ENCODE measurements at places on chromosomes 4 and X.

DNA sequence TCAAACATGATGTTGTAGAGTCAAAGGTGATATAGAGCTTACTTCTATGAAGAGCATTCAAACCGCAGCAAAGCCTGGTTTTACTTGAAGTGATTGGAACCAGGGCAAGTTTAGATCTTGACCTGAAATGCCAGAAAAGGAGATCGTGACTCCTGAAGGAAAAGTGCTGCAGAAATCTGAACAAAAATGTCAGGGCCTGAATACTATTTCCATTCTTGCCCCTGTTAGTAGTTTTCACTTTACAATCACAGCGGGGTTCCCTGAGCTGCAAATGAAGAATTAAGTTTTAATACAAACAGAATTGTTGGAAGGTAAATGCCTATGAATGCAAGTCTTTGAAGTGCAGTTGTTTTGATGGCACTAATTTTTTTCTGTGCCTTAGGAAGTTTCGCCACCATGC is 4.1 kb downstream of the SLIT2 start:
- no peak for DNase-seq

GRCh38 chr4:104494822-104495559 is at the start of gene CXXC4:
Gene CXXC4, minus strand, starts transcription at chr4:104494894. Its CDS starts 3,092 bp downstream, at chr4:104491802.
- no peak for DNase-seq

- DNase-seq, result no peak
Measured at GRCh38 chrX:100407147-100407783, 2.8 kb downstream of the PCDH19 start.

- DNase-seq, result no peak
Measured at GRCh38 chr4:60002603-60003337, 1197.4 kb upstream of the ADGRL3 start.

DNA sequence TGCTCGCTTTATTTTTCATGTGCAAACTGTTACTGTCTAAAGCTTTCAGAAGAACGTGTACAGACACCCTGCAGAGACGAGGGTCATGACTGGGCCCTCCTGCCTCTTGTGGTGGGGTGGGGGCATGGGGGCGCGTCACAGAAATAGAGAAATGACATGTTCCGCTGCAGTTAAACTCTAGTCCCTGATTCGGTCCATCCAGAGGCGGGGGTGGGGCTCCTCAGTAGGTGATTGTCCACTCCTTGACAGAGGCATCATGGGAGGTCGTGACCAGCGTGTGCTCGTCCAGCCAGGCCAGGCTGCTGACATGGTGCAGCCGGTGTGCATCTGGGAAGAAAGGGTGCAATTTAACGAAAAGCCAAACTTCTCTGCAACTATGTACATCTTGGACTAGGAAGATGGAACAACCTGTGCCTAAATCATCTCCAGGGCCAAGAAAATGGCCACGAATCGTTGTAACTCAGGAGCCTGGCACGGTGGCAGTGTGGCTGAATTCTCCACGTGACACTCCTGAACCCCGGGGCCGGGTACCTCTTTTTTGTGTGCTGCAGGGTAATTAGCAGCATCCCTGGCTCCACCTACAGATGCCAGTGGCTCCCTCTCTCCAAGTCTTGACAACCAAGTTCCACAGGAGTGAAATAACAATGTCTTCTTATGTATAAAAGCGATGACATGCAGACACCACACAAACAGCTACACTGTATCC is 41.3 kb downstream of the WDR1 start:
- DNase-seq, result no peak

DNA sequence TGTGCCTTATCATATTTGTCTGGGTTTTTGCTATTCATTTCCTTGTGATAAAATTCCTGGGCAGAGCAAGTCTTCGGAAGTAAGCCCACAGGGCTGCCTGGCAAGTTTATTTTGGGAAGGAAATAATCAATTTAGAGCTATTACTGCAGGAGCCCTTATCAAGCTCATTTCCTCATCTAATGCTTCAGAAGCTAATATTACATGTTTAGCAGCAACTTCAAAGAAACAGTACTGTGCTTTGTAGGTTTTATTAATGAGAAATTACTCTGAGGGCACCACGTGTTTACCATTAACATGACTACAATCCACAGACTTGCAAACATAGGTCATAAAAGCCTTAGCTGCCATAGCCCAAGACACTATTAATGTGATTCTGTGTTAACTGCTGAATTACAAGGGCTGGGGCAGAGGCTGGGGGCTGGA is 540.0 kb downstream of the SPRY1 start:
- no peak for DNase-seq

- no peak for DNase-seq
Measured at GRCh38 chr4:181908168-181908567, 335.0 kb upstream of the TENM3 start.

DNA sequence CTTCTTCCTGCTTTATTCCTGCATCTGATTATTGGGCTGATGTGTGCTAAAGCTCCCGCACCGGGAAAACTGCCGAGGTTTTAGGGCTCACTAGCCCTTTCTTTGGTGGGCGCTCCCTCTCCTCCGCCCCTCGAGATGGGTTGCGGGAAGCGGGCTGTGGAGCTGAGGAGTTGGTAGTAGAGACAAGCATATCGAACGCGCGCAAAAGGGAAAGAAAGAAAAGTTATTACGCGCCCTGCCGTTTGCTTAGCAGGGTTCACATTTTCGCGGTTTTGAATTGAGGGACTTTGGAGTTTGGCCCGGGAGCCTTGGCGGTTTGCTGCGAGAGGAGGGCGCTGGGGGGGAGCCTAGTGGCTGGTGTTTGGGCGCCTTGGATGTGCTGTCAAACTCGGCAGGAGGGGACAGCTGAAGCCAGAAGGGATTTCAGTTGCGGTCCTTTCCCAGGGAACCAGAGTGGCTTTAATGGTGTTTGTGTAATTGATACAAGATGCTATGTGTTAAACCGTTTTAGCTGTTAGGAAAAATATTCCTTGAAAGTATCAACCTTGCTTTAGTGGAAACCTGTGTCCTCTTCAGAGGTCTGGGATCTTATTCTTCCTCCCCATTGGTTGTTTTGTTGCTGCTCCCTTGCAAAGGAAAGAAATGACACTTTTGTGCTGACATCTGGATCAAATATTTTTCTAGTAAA is 1.1 kb downstream of the GAB1 start:
- DNase-seq, result no peak

DNA sequence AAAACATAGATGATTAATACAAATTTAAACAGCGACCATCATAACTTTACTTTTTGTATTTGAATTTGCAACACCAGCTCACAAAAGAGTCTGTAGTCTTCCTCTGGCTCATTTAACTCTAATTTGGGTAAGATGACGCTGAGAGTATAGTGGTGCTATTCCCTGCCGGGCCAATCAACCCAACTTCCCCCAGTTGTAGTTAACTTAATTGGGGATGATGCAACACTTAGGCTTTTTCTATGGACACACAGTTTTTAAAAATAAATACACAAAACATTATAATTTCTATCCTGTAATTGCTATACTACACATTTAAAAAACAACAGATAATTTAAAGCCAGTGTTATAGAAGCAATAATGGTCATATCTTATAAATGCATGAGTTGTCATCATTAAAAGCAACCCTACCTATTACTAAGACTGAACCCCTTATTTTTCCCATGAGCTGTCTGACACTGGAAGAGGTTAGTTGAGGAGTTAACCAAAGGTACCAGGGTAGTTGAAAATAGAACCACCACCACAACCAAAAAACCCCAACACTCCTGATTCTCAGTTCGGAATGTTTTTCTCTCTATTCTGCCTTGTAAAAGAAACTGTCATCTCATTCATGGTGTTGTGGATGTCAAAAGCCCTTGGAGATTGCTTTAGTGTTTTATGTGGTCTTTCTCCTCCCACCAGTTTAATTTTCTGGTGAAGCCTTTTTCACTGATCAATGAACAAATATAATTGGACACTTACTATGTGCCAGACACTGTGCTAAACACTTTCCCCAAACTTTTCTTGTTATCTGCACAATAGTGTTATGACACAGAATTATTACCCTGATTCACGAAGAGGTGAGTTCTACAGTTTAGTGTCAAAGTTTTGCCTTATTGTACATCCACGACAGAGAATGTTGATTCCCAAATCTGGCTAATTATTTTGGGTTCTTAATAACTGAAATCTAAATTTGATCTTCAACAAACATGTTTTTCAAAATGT is 61.5 kb upstream of the RAPGEF2 start:
- DNase-seq, result no peak

DNA sequence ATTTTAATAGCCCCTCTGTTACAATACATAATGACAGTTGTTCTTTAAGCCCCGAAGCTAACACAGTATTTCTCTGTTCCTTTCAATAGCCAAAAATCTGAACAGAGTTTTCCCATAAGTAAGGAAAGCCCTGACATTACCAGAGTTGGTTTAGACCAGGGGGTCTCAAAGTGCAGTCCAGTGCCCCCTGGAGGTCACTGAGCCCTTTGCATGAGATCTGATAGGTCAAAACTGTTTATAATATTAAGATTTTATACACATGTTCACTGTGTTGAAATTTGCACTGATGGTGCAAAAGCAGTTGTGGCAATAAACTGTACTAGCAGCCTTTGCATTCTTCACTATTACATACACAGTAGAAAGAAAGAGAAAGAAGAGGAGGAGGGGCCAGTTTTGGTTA is 177.1 kb downstream of the SPANXN3 start:
- DNase-seq, result no peak

DNA sequence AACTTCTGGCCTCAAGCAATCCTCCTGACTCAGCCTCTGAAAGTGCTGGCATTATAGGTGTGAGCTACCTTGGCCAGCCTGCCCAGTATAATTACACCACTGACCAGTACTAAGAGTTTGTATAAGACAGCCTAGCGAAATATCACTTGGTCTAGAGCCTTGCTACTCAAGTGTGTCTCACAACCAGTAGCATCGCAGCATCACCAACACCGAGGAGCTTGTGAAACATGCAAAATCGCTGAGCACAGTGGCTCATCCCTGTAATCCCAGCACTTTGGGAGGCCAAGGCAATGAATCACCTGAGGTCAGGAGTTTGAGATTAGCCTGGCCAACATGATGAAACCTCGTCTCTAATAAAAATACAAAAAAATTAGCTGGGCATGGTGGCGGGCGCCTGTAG is 102.0 kb upstream of the GATB start:
- no peak for DNase-seq

- no peak for DNase-seq
Measured at GRCh38 chr4:89904524-89904923, 9.9 kb downstream of the MMRN1 start.

DNA sequence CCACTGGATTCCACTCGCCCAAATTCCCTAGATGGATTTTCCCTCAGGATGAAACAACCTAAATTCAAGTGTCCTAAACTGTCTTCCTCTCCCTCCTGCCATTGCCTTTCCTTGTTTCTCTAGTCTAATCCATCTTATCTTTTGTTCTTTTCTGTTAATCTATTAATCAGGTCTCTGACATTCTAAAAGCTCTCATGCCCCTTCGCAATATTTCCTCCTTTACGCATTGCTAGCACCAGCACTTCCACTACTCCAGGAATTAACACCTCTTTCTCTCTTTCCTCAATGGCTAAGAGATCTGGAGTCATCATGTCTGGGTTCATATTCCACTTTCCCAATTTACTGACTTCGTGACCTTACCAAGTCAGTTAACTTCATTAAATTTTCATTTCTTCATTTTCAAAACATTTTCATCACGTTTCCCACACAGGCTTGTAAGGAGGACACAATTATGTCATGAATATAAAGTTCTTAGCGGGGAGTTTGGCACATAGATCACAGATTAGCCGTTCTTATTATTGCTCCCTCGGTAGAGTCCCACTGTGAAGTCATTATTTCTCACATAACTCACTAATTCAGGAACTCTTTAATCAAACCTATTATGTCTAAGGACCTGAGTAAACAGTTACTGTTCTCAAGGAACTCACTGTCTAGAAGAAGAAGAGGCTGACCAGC is 45.3 kb downstream of the FAT4 start:
- no peak for DNase-seq

GRCh38 chr4:84263415-84263814 is 235.7 kb downstream of the NKX6-1 start:
- no peak for DNase-seq

- DNase-seq, result no peak
Measured at GRCh38 chr4:140358281-140358680, 15.2 kb upstream of the SCOC start.

- no peak for DNase-seq
Measured at GRCh38 chr4:173924561-173924960, 358.9 kb downstream of the FBXO8 start.

GRCh38 chr4:185468999-185469398 is 2.5 kb downstream of the CCDC110 start:
- no peak for DNase-seq

GRCh38 chr4:98682719-98683118 is 24.3 kb upstream of the TSPAN5 start:
- DNase-seq, result no peak

DNA sequence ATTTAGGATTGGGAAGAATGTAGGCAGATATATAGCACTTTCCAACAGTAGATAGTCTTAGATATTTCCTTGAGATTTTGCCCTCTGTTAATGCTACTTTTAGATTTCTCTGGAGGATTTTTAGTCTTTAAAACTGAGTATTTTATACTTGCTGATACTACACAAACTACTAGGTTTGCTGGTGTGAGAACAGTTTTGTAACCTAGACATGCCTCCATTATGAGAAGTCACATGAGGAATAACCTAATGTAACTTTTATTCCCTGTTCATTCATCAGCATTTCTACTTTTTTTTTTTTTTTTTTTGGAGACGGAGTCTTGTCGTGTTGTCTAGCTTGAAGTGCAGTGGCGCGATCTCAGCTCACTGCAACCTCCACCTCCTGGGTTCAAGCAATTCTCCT is 137.2 kb downstream of the RAPGEF2 start:
- no peak for DNase-seq

DNA sequence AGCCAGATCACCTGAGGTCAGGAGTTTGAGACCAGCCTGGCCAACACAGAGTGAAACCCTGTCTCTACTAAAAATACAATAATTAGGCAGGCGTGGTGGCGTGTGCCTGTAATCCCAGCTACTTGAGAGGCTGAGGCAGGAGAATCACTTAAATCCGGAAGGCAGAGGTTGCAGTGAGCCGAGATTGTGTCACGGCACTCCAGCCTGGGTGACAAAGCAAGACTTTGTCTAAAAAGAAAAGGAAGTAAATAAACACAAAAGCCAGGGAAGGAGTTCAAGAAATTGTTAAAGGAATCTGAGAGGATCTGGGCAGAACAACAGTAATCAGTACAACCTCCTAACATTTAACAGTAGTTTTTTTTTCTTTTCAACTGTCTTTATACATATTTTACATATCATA is 48.7 kb upstream of the ARHGEF6 start:
- no peak for DNase-seq
